Left renal pelvis (tissue), 4 donors: ENCODE measurements at places on chromosomes 1 and 21. TPM values are rescaled to one million over a fixed set of nuclear protein-coding genes. Genes with fewer than 3 reads are reported as not detected.

Gene SLC39A1
- polyA plus RNA-seq: 83.7 TPM

Gene AUNIP
- polyA plus RNA-seq: 3.3 TPM

Gene XKR8
- 8.4 TPM for polyA plus RNA-seq

Gene ACTN2
- 0.70 TPM for polyA plus RNA-seq

- no peak for DNase-seq
Observed at GRCh38 chr1:3020263-3020909, 881 bp upstream of the ACTRT2 start.

- no peak for DNase-seq
Observed at GRCh38 chr1:232797856-232798510, 7.2 kb upstream of the MAP10 start.

GRCh38 chr1:70552662-70553566 is 141.8 kb downstream of the CTH start:
- no peak for DNase-seq

DNA sequence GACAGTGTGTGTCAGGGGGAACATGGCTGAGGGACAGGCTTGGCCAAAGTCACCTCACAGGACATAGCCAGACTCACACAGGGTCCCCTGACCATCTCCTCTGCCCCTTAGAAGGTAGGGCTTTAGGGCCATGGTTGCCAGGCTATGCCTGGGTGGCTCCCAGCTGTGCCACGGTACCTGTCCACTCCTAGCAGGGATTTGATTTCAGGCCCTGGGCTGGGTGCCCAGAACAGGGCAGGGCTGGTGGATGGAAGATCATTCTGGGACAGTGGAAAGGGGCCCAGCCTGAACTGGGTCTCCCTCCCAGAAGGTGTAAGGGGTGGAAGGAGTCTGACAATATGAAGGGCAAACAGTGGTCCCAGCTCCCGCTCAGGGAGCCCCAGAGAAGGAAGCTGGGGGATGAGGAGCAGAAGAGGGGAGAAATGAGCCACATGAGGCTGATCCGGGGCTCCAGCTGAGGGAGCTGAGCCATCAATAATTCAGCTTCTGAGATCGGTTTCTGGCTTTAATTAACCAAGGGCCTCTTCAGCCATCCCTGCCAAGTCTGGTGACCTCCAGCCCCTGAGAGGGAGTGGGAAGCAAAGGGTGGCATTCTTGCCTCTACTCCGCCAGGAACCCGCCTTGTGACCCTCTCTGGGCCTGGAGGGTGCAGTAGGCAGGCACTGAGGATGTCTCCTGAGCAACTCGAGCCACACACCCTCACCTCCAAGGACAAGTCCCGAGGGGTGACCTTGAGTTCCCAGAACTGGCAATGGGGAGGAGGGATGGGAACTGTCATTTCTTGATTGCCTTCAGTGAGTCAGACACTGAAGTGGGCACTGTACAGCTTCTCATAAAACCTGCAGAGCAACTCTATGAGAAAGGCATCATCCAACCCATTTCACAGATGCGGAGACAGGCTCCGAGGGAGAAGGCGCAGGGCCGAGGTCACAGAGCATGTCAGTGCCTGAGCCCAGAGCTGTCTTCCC is 2.1 kb downstream of the CD164L2 start:
- DNase-seq: no peak

GRCh38 chr1:87115317-87115890 is 201.0 kb downstream of the HS2ST1 start:
- no peak for DNase-seq

DNA sequence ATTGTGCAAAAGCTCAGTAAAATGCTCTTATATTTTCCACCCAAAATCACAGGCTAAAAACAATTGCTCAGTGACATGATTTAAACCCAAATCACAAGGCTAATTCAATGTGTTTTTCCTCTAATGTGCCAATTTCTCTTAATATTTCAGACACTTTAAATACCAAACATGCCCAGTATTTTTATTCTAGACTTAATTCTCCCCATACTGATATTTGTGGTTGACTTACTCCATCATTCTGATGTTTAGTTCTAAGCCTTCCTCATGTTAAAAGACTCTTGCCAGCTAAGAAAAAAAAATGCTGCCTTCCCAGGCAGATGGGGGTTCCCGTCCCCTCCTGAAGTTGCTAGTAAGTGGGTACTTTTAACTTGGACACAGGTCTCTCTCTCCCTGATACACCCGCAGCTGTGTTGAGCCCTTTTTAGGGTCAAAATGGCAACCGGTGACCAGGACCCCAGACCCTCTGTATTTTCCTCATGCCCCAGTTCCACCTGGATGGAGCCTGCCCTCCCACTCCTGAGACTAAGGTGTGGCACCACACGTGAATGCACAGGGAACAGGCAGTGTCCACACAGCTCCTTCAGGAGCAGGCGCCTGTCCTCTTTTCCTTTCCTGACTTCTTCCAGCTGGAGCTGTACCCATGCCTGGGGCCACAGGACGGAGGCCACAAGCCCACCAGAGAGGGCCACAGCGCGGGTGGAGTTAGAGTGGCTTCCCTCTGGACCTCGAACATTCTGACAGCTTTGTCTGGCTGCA is 118.9 kb downstream of the RIPK4 start:
- no peak for DNase-seq

DNA sequence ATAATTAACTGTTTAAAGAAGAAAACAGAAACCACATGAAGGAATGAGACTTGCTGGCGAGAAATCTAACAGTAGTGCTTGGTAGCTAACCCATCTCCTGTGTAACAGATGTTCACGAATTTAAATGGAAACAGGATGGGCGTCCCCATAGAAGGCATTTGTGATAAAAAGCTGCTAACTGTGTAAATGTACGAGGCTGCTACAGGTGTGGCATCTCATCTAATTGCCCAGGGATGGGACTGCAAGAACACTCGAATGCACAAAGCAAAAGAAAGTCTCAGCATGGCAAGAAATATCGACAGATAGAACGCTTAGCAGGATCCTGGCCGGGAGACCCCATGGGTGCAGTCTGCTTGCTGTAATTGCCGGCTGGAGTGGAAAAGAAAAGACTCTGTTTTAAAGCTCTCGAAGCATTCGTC is 112.7 kb downstream of the RUNX1 start:
- DNase-seq: no peak
